ENCODE measurements at places on chromosomes 2 and 18.

GRCh38 chr2:44789971-44790721 is 151.4 kb upstream of the SIX3 start:
- DNase-seq, result peak; percentile 62

DNA sequence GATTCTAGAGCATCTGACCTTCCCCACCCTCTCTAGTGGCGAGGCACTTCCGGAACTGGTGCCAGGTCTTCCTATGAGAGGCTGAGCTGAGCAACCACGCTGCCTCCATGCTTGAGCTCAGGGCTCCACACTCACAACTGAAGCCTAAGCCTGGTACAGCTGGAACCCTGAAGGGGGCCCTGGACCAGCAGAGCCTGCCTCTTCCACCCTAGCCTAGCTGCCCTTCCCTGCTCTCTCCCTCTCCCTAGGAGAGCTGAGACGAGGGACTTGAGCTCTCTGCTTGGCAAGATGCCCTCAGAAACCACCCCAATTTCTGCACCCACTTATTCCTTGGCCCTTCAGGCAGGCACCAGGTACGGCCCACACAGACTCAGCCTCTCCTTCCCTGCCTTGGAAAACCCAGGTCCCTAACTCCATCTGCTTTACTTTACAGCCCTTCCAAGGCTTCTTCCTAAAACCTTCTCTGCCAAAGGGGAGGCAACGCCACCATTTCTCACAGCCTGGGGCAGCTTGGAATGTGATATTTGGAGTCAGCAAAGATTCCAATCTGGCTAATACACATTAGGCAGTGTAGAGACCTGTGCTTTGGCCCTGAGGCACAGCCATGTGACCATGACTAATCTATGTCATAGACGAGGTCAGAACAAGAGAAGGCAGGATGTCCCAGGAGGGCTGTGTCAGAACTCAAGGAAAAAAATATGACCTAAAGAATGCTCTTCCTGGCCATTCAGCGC is 18.8 kb downstream of the COX7A2L start:
- no peak for DNase-seq

GRCh38 chr2:10064932-10065772 is 15.1 kb downstream of the CYS1 start:
- no peak for DNase-seq

DNA sequence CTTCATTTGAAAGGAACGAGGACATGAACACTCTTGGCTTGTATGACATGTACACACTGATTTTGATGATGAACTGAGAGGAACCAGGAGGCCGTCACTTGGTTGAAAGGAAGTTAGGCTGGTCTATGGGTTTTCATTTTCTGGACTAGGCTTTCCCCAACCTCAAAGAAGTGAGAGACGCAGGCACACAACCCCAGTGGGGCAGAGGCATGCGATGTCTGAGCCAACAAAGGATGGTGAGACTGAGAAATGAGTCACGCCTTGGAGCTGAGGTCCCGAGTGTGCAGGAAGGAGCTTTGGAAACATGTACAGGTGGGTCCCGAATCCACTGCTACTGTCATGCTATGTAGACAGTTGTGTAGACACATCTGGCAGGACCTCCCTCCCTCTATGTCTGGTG is 24.1 kb downstream of the SIGLEC15 start:
- no peak for DNase-seq

GRCh38 chr2:73218298-73218697 is 4.3 kb downstream of the SMYD5 start:
- DNase-seq, result no peak
